ENCODE measurements at places on chromosomes 1 and 21. TPM values are rescaled to one million over a fixed set of nuclear protein-coding genes. Genes with fewer than 3 reads are reported as not detected.

RHBDL2 gene
- polyA plus RNA-seq, result 0.70 TPM

PSEN2 gene
- 9.6 TPM for polyA plus RNA-seq

OR2T2 gene
- polyA plus RNA-seq, result not detected

GJA9 gene
- not detected for polyA plus RNA-seq

EFHD2 gene
- 22.8 TPM for polyA plus RNA-seq

HEYL gene
- 1.6 TPM for polyA plus RNA-seq

Measured in GM23338 (cell line).